ENCODE measurements at places on chromosomes 6 and 20.

GRCh38 chr20:47164140-47164539 lies 192.4 kb downstream of the ZMYND8 start:
- no peak for DNase-seq

DNA sequence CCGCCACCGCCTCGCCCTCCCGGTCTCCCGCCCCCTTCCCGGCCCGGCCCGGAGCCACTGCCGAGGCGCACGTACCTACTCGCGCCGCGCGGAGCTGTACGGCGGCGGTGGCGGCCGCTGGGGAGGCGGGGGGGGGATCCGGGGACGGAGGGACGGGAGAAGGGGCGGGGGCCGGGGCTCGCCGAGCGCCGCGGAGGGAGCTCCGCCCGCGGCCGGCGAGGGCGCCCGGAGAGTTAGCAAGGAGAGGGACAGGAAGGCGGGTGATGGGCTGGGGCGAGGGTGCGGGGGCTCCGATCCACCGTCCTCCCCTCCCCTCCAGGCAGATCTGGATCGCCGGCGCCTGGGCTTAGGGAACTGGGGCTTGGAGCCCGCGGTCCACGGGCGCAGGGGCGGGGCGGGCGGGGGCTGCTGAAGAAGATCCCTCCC lies 548 bp upstream of the TMEM74B start:
- DNase-seq: no peak

GRCh38 chr6:127100510-127101140 lies 17.8 kb upstream of the RSPO3 start:
- no peak for DNase-seq

GRCh38 chr6:146184701-146185100 lies 155.8 kb downstream of the GRM1 start:
- no peak for DNase-seq

GRCh38 chr6:38686270-38687042 lies 16.5 kb downstream of the GLO1 start:
- DNase-seq: no peak

DNA sequence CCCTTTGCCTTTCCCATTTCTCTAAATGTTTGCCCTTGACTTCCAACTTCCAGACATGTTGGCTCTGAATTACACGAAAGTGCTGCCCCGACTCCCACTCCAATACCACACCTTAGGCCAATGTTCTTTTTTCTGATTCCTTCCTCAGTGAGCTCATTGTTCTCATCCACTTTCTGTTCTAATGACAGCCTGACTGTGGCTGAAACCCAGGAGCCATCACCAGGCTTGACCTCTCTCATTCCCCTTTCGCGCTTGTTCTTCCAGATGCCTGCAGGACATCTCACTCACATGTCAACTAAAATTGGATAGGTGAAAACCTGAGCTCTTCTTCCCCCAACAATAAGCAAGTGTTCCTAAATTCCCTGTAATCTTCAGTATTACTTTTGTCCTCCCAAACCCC lies 40.4 kb downstream of the PTPRK start:
- DNase-seq: no peak

DNA sequence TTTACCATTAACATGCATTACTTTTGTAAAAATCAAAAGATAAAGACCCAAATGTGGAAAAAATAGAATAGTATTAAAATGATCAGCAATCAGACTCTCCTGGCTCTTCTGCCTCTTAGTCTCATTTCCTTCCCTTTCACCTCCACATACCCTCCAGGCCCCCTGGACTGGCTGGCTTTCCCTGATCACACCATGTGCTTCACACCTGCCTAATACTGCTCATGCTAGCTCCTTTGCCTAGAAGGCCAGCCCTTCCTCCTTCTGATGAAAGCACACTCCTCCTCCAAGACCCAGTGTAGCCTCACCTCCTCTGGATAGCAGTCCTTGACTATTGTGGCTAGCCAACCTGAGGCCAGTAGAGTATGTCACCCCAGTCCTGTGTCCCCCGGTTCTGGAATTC lies 182.0 kb upstream of the HEY2 start:
- DNase-seq: no peak

DNA sequence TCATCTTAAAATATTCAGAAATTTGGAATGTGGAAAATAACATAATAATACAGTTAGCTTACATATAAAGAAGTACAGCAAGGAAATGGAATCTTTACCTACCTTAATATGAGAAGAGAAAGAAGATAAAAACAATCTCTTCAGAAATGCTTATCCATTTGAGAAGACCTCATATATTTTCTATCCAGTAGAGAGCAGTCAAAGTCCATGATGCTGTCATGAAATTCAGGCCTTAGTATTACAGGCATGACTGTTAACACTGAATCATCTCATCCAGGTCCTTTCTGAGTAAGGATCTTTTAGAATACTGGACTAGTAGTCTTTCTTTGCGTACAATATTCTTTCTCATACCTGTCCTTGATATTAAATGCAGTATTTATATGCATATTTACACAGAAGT lies 713.4 kb downstream of the CD109 start:
- no peak for DNase-seq

GRCh38 chr6:43668151-43669028 lies 19.2 kb downstream of the MRPS18A start:
- DNase-seq: peak; percentile 43

DNA sequence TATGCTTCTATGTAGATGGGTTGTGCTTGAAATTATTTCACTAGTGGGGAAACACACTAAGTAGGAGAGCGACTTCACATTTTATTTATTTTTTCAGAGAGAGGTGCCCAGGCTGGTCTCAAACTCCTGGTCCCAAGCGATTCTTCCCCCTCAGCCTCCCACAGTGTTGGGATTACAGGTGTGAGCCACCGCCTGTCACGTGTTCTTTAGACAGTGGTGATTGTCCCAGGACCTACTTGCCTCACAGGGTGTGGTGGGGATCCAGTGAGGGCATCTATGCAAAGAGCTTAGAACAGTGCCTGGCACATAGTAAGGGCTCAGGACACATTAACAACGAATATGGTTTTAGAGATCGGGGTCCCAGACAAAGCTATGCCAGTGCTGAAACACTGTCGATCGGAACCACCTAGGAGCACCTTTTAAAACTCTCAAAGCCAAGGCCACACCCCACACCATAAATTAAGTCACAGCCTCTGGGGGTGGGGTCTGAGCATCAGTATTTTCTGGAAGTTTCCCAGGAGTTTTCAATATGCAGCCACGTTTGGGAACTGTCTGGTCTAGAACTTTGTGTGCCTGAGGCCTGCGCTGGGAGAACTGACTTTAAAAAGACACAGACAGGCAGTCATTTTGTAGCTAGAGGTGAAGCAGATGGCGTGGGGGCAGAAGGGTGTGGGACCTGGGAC lies 4.8 kb upstream of the BCAS4 start:
- no peak for DNase-seq

DNA sequence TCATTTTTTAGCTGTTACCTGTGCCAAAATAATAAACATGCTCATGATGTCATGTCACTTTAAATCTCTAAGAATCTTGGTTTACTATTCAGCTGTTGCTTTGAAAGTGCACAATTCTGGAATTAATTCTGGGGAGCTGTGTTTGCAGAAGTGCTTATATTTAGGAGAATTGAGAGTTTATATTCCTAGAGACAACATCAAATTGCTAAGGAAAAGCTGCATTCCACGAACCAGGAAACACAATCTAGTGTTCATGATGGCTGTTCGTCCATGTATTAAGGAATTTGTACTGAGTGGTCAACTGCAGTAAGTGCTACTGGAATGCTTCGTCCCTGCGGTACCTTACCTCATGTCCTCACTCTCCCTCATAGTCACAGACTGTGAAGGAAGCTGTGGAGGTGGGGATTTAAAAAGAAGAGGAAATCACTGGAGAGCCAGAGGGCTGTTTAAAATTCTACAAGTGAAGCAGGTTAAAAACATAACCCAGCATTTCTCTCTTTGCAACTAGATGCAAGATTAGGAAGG lies 161.0 kb downstream of the TRMT11 start:
- no peak for DNase-seq

GRCh38 chr20:47703748-47704147 lies 81.5 kb downstream of the SULF2 start:
- no peak for DNase-seq

- no peak for DNase-seq
Observed at GRCh38 chr20:54464003-54464402, 11.4 kb upstream of the DOK5 start.

- DNase-seq: no peak
Observed at GRCh38 chr6:35091346-35092083, 49.6 kb downstream of the TCP11 start.

DNA sequence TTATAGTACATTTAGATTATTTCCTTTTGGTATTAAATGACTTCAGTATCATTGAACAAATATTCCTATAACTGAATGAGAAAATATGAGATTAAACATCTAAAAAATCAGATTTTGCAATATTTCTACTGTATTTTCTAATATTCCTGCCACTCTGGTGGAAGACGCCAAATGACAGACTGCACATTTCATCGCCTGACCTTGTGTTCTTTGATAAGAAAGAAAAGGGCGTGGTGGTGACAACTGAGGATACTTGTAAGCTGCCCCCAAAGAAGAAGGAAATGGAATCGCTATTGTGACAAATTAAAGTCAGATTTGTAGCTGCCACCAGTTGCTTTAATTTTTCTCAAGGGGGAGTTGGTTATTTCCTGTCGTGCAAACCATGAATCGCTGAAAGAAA lies 131.3 kb downstream of the MTFR2 start:
- DNase-seq: no peak

DNA sequence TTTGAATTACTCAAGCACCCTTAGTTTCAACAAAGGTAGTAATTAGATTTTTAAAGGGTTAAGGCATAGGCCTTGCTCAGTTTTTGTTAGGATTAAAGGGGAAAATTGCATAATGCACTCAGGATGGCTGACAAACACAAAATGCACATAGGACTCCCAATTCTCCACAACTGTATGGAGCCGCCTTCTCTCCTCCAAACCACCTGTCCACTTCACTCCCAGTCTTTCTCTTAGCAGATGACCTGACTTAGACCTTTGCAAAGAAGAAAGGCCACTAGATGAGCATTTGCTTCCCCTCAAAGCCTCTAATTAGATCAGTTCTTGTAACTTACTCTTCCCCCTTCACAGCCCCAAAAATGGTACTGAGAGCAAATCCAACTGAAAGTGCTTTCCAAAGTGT lies 20.1 kb downstream of the NSFL1C start:
- DNase-seq: no peak

- DNase-seq: no peak
Observed at GRCh38 chr6:4582506-4583417, 193.4 kb upstream of the CDYL start.

GRCh38 chr6:41162687-41163418 lies at the start of gene TREM2:
TREM2 (minus strand) TSS chr6:41163116; CDS start chr6:41163082, 34 bp downstream.
- no peak for DNase-seq

GRCh38 chr6:2562721-2563451 lies 187.8 kb downstream of the MYLK4 start:
- DNase-seq: no peak

GRCh38 chr6:1916334-1917070 lies 306.8 kb downstream of the FOXC1 start:
- no peak for DNase-seq

GRCh38 chr6:30981942-30982772 lies 1.4 kb upstream of the MUC21 start:
- DNase-seq: no peak

GRCh38 chr6:96704713-96705112 lies 132.6 kb downstream of the GPR63 start:
- no peak for DNase-seq

GRCh38 chr20:19074828-19075516 lies 137.5 kb upstream of the SLC24A3 start:
- DNase-seq: peak; percentile 14

- no peak for DNase-seq
Observed at GRCh38 chr20:4998160-4998651, 3.1 kb downstream of the SLC23A2 start.

- DNase-seq: no peak
Observed at GRCh38 chr20:20358801-20359200, 9.1 kb upstream of the INSM1 start.

- DNase-seq: peak; percentile 41
Observed at GRCh38 chr6:108260126-108260808, 573 bp downstream of the SNX3 start.
